GM23338 (cell line): ENCODE measurements at places on chromosomes 3 and 15.

GRCh38 chr15:83866692-83867091 is 212.8 kb downstream of the ADAMTSL3 start:
- no peaks in the 10 kb centered on the region for H3K4me1 ChIP-seq
- H3K27me3 ChIP-seq: no peaks in the 10 kb centered on the region
- H3K4me3 ChIP-seq: no peak overlapping the region
- no peaks in the 10 kb centered on the region for H3K36me3 ChIP-seq

DNA sequence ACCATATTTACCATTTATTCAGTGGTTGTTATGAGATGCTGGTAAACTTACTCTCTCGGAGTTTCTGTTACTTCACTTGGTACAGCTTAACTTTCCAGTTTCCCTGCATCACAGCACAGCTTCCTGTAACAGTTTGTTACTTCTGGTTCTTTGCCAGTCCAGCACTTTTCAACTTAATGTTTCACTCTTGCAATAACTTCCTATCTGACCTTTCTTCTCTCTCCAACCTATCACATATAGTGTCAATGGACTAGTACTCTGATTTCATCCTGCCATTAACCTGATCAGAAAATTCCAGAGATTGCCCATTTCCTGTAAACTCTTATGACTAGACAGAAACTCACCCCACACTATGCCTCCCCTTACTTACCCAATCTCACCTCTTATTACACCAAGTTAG is 3.9 kb upstream of the ATP11B start:
- H3K27ac ChIP-seq: no peak overlapping the region
- 0 out of 2 replicates have a peak, but pooled peaks cover 4% of the 10 kb centered on the region for H3K4me1 ChIP-seq
- H3K4me3 ChIP-seq: no peak overlapping the region
- no peak for DNase-seq
- H3K27me3 ChIP-seq: peaks cover 1% of the 10 kb centered on the region

- H3K27me3 ChIP-seq: no peaks in the 10 kb centered on the region
- H3K4me3 ChIP-seq: no peak overlapping the region
- H3K4me1 ChIP-seq: no peaks in the 10 kb centered on the region
These were observed 53.7 kb upstream of the XCR1 start for GRCh38 chr3:46080969-46081345.

GRCh38 chr15:63499611-63500010 is 4.8 kb upstream of the USP3 start:
- no peak for DNase-seq
- H3K4me1 ChIP-seq: peaks cover 64% of the 10 kb centered on the region
- peaks cover 91% of the 10 kb centered on the region for H3K27me3 ChIP-seq
- H3K4me3 ChIP-seq: no peak overlapping the region

GRCh38 chr3:133713347-133713746 is 32.8 kb upstream of the TF start:
- no peaks in the 10 kb centered on the region for H3K36me3 ChIP-seq
- DNase-seq: no peak
- no peak overlapping the region for H3K27ac ChIP-seq
- H3K4me1 ChIP-seq: no peaks in the 10 kb centered on the region
- H3K4me3 ChIP-seq: no peak overlapping the region

- H3K27me3 ChIP-seq: peaks cover 40% of the 10 kb centered on the region
- no peak overlapping the region for H3K27ac ChIP-seq
- H3K4me3 ChIP-seq: peak overlapping the region; percentile 70
These were observed 728 bp downstream of the TRANK1 start for GRCh38 chr3:36944012-36944640.

GRCh38 chr3:95725770-95726169 is 1088.6 kb upstream of the EPHA6 start:
- H3K36me3 ChIP-seq: no peaks in the 10 kb centered on the region
- H3K27me3 ChIP-seq: no peaks in the 10 kb centered on the region
- H3K4me3 ChIP-seq: no peak overlapping the region
- H3K27ac ChIP-seq: no peak overlapping the region
- no peaks in the 10 kb centered on the region for H3K4me1 ChIP-seq

DNA sequence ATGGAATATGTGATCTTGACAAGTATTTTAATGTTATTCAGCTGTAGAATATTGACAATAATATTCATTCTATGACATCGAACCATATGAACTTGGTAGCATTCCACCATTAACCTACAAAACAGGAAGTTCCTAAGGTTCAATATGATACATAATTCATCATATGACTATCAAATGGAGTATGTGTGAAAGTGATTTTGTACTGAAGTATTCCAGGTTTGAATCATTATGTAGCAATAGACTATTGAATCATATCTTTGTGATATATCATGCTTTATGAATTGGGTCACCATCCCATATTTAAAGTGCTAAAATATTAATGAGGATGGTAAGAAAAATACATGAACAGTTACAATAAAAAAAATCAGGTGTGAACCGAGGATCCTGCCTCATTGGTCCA is 95.1 kb downstream of the TP63 start:
- no peaks in the 10 kb centered on the region for H3K27me3 ChIP-seq
- no peak for DNase-seq
- H3K4me3 ChIP-seq: no peak overlapping the region
- H3K36me3 ChIP-seq: no peaks in the 10 kb centered on the region
- H3K4me1 ChIP-seq: no peaks in the 10 kb centered on the region; the same call in 1 of the 2 replicates
- H3K27ac ChIP-seq: no peak overlapping the region

- H3K27ac ChIP-seq: no peak overlapping the region
- H3K4me3 ChIP-seq: no peak overlapping the region
- H3K27me3 ChIP-seq: no peaks in the 10 kb centered on the region
- H3K4me1 ChIP-seq: no peaks in the 10 kb centered on the region
- no peaks in the 10 kb centered on the region for H3K36me3 ChIP-seq
These were observed 75.0 kb downstream of the FEM1B start for GRCh38 chr15:68352401-68353062.

DNA sequence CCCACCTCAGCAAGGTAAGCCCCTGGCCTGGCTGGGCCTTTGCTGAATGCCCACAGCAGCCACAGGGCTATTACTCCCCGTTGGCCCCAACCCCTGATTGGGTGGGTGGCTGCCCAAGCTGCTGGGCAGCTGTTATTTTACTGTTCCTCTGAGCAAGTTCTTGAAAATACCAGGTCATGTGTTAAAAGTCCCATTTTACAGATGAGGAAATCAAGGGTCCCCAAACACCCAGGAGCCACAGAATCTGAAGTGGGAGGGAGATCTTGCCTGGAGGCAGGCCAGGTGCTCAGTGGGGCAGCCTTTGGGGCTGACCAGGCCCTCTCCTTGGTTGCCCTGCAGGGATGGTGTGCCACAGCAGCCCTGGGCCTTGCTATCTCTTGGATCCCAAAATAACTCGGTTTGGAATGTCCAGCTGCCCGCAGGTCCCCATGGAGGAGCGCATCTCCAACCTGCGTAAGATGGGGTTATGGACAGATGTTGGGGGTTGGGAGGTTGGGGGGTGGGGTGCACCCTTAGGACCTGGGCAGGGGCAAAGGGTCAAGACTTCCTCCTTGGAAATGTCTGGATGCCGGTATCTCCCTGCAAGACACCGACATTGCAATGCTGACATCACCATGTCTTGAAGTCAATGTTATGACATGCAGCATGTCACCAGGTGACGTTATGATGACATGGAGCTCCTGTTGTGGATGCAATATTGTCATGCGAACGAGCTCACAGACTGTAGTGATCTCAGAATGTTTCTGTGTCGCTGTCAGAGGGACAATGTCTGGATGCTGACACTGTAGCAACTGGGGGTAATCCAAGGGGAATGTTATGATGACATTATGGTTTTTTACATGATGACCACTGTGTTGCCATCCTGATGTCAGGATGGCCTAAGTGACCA is 13.3 kb upstream of the CSPG4 start:
- no peaks in the 10 kb centered on the region for H3K4me1 ChIP-seq
- DNase-seq: no peak
- H3K27ac ChIP-seq: no peak overlapping the region
- no peaks in the 10 kb centered on the region for H3K27me3 ChIP-seq
- no peak overlapping the region for H3K4me3 ChIP-seq

GRCh38 chr15:89760303-89761008 is 9.4 kb upstream of the MESP1 start:
- H3K4me1 ChIP-seq: peaks cover 7% of the 10 kb centered on the region; the same call in 1 of the 2 replicates
- no peaks in the 10 kb centered on the region for H3K36me3 ChIP-seq
- peak overlapping the region; percentile 40 for H3K4me3 ChIP-seq
- DNase-seq: peak; percentile 86

- peaks cover 8% of the 10 kb centered on the region; the same call in 1 of the 2 replicates for H3K4me1 ChIP-seq
- peak overlapping the region; percentile 73 for H3K4me3 ChIP-seq
- peak; percentile 72 for DNase-seq
- H3K27ac ChIP-seq: no peak overlapping the region
- H3K27me3 ChIP-seq: peaks cover 37% of the 10 kb centered on the region
These were observed 13.1 kb upstream of the ALCAM start for GRCh38 chr3:105353485-105354161.

GRCh38 chr3:136885357-136886213 is 23.6 kb downstream of the NCK1 start:
- H3K4me3 ChIP-seq: no peak overlapping the region
- no peaks in the 10 kb centered on the region for H3K36me3 ChIP-seq
- H3K27me3 ChIP-seq: no peaks in the 10 kb centered on the region
- no peak overlapping the region for H3K27ac ChIP-seq

DNA sequence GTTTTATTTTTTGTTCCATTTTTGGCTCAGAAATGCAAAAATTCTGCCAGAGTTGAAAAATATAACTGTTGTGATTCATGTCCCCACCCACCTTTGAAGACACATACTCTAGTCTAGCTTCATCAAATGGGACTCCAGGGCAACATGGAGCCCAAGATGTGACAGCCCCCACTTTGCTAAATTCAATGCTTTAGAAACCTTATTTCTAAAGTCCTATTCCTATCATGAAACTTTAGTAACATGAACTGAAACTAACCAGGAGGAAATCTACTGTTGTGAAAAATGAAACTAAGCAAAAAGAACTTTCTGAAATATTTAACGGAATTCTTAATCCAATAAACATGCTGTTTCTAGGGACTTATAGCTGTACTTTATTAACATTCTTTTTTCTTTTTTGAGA is 20.3 kb downstream of the UBP1 start:
- H3K36me3 ChIP-seq: peaks cover 5% of the 10 kb centered on the region; the same call in 1 of the 2 replicates
- no peaks in the 10 kb centered on the region for H3K27me3 ChIP-seq

DNA sequence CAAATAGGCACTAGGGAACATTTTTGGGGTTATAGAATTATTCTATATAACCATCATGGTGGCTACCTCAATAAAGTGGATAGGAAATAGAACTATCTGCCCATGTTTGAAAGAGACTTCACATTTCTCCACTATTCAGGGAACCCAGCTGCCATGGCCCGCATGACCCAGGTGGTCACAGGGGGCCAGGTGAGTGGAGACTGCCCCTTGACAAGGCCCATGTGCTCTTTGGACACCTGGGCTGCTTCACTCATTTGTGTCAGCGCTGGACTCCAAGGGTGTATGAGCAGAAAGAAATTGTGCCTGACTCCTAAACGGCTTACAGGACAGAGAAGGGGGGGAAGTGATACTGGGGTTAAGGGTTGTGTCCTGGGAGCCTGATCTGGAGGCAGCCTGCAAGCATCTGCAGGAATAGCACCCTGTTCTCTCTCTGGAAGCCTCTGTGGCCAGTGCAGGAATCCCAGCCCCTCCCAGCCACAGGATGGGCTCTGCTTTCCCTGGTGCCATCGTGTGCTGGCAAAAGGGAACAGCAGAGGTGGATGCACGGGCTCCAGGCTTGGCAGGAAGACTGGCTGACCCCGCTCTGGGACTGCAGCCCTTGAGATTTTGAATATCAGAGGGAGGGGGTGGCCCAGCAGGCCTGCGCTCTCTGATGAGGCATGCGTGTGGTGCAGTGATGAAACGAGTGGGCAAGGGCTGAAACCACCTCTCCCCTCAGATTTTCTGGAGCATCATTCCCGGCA is 9.1 kb upstream of the C3orf22 start:
- H3K27ac ChIP-seq: no peak overlapping the region
- no peaks in the 10 kb centered on the region for H3K36me3 ChIP-seq
- H3K27me3 ChIP-seq: no peaks in the 10 kb centered on the region
- DNase-seq: peak; percentile 32
- no peaks in the 10 kb centered on the region for H3K4me1 ChIP-seq
- no peak overlapping the region for H3K4me3 ChIP-seq

DNA sequence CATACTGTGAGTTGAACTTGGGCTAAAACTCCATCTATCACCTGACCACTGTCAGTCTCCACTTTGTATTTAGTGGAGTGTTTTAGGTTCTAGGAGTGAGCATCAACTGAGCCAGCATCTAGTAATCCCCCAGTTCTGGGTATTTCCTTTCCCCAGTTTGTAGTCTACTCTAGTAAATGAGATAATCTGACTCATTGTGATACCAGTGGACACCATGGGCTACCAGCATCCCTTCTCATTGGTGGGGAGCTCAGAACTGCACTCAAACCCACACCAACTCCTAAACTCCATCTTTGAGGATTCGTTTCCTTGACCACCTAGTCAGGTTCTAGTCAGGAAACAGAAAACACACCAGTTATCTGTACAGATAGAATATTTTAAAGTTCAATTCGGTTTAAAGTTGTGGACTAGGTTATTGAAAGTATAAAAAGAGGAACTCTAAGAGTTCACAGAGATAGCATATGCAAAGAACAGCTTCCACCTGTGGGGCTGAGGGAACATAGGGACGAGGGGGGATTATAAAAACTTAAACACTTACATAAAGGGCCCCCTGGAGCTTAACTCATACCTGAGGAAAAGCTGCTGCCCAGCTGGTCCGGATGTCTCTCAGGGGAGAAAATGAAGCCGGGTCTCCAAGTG is 36.0 kb downstream of the LEO1 start:
- H3K4me3 ChIP-seq: no peak overlapping the region
- peaks cover 8% of the 10 kb centered on the region for H3K4me1 ChIP-seq
- peak overlapping the region; percentile 18; the same call in 1 of the 2 replicates for H3K27ac ChIP-seq
- H3K36me3 ChIP-seq: peaks cover 7% of the 10 kb centered on the region

DNA sequence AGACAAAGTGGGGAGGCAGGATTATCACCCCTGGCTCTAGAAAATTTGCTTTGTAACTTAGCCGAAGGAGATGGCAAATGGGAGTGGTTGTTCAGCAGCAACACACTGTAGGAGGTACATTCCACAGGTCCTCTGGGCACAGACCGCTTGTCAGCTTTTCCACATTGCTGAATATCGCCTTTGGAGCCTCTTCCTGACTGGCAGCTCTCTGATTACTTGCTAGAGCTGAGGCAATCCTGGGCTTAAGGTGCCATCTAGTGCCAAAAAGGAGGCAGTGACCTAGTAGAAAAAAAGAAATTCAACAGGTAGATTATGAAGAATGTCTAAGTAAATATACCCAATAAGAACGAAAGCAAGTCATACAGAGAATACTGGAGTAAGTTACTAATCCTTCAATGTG is 13.1 kb upstream of the SCN5A start:
- no peaks in the 10 kb centered on the region for H3K27me3 ChIP-seq
- DNase-seq: peak; percentile 91
- H3K4me1 ChIP-seq: peaks cover 13% of the 10 kb centered on the region
- H3K36me3 ChIP-seq: no peaks in the 10 kb centered on the region
- H3K4me3 ChIP-seq: no peak overlapping the region
- no peak overlapping the region for H3K27ac ChIP-seq

- peaks cover 20% of the 10 kb centered on the region for H3K36me3 ChIP-seq
- no peak overlapping the region for H3K27ac ChIP-seq
- H3K4me3 ChIP-seq: no peak overlapping the region
- DNase-seq: no peak
- H3K4me1 ChIP-seq: no peaks in the 10 kb centered on the region
These were observed 8.4 kb downstream of the SKIC8 start for GRCh38 chr15:78291052-78291451.
